NCI-H2227 treated with DMSO at 0.1 percent for 48 hours (cell line): ENCODE measurements at places on chromosomes 5 and 9.

GRCh38 chr9:116154334-116154975, 864 bp downstream of the PAPPA start:
- DNase-seq = no peak

- no peak for DNase-seq
These were observed 6.8 kb upstream of the PRUNE2 start for GRCh38 chr9:76912636-76913275.

DNA sequence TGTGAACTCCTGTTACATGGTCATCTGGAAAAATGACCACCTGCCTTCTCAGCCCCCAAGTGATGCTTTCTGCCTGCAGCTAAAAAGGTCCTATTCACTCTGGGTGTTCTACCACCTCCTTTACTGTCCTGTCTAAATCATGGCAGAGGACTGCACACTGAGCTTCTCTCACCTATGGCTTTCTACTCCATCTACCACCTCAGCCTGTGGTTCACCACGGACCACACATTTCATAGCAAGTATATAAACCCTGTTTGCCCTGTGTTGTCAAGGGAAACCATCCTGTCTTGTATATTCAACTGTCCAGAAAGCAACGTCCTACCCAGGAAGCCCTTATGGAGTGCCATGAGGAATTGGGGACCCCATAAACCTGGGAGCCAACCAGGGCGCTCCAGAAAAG, 167.4 kb upstream of the ITGA1 start:
- DNase-seq = no peak

DNA sequence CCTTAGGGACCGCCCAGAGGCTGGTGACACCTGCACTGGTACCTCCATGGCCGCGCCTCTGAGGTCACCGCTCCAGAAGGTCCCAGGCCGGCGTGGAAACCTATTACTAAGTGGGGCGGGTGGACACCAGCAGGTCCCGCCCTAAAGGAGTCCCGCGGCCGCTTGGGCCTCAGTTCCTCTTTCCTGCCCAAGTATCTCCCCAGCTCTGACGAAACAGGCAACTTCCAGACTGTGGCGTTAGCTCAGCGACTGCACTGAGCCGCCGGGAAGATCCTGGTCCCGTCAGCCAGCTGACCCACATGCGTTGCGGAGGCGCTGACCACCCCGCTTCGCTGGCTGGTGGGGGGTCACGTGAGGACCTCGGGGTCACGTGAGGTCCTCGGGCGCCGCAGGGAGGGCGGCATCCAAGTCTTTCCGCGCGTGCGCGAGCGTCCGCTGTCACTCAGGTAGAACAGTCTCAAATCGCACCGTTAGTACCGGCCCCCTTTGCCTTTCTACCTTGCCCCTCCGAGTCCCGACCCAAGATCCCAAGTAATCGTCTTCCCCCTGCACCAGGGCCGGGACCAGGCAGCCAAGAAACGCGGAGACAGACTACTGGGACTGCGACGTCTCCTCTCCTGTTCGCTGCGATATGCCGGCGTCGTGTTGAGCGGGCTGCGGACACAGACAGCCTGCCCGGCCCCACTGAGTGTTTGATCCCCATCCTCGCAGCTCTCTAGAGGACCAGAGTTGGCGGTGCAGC, 53.7 kb upstream of the KDM4C start:
- no peak for DNase-seq

- DNase-seq = no peak
These were observed 24.0 kb upstream of the TPPP start for GRCh38 chr5:717143-717542.

- no peak for DNase-seq
These were observed 29.3 kb upstream of the NKD2 start for GRCh38 chr5:979100-979817.

DNA sequence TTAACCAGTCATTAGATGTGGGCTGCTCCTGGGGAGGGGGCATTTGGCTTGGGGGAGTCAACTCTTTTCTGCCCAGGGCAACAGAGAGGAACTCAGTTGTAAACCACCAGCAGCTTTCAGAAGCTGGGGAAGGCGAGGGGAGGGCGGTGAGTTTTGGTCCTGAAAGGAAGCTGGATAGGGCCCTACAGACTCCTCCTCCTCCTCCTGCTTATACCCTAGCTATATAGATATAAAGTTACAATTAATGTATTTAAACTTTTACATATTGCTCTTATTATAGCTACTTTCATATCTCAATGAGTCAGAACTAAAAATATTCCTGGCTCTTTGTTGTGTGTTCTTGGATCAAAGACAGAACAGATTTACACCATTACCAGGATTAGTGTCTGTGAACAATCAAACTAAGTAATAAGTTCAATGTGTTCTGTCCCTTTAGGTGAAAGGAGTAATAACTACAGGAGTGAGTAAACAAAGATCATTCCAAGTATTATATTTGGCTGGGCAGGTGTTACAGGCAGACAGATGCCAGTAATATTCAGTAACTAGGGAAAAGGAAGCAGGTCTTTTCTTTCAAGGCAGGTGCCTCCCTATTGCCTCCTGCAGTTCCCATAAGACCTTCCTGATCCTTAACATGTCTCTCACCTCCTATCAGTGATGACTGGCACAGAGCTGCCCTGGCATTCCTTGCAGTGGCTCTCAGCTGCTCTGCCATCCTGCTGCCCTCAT, 20.5 kb upstream of the VPS13A start:
- no peak for DNase-seq

- peak; percentile 49 for DNase-seq
These were observed 291.1 kb downstream of the NR2F1-AS1 start for GRCh38 chr5:93289942-93290341.

GRCh38 chr5:133663397-133664054, 51.2 kb upstream of the FSTL4 start:
- no peak for DNase-seq

GRCh38 chr9:80790764-80791163, 898.6 kb downstream of the TLE1 start:
- DNase-seq = no peak

- no peak for DNase-seq
These were observed 25.1 kb downstream of the EHMT1 start for GRCh38 chr9:137643921-137644320.

DNA sequence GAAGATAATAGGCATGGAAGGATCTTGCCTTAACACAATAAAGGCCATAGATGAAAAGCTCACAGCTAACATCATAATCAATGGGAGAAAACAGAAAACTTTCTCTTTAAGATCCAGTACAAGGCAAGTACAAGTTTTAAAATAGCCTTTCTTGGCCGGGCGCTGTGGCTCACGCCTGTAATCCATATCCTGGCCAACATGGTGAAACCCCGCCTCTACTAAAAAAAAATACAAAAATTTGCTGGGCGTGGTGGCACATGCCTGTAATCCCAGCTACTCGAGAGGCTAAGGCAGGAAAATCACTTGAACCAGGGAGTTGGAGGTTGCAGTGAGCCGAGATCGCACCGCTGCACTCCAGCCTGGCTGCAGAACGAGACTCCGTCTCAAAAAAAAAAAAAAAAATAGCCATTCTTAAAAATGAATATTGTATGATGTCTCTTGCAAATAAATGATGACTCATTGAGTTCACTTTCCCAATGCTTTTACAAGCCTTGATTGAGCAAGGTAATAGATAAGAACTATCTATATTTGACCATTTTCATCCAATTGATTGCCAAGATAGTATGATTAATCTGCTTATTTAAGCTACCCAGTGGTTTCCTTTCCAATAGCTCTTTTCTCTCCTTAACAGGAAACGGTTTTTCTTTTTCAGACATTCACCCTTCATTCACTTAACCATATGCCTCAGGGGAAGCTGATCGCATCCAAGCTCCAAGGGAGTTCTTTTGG, 15.8 kb downstream of the CCDC152 start:
- no peak for DNase-seq

DNA sequence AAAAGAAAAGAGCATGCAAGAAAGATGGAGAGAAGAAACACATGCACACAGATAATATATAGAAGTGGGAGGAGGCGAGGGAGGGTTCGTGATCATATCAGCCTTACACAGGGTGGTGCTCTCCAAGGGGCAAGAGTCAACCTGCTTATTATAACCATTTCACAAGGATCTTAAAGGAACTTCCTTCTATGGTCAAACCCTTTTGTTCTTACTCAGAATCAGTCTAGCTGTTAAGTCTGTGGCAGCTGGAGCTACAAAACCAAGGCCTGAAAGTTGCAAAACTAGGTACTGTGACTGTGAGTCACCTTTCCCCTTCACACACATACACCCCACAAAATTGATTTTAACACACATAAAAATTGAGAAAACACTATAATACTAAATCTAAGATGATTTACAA, 18.5 kb upstream of the ERMP1 start:
- DNase-seq = no peak

DNA sequence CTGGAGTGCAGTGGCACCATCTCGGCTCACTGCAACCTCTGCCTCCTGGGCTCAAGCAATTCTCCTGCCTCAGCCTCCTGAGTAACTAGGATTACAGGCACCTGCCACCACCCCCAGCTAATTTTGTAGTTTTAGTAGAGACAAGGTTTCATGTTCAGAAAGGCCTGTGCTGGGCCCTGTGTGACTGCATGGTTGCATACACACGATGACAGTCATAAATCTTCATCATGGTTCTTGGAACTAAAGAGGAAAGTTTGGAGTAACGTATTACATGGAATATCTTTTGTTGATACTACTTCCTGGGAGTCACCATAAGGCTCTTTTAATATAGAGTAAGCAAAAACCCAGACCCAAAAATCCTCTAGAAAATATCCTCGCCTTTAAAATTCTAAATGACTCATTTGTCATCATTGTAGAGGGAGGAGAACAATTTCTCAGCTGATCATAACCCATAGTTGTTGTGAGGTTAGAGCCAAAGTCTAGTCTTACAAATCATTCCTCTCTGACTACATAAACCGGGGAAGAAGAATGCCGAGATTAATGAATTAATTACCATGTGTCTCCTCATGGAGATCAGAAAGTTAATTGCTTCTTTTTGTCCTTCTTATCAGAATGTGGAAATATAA, 47.0 kb downstream of the KLF9 start:
- no peak for DNase-seq

GRCh38 chr5:135038813-135039270, 4.8 kb upstream of the PITX1 start:
- DNase-seq = no peak

DNA sequence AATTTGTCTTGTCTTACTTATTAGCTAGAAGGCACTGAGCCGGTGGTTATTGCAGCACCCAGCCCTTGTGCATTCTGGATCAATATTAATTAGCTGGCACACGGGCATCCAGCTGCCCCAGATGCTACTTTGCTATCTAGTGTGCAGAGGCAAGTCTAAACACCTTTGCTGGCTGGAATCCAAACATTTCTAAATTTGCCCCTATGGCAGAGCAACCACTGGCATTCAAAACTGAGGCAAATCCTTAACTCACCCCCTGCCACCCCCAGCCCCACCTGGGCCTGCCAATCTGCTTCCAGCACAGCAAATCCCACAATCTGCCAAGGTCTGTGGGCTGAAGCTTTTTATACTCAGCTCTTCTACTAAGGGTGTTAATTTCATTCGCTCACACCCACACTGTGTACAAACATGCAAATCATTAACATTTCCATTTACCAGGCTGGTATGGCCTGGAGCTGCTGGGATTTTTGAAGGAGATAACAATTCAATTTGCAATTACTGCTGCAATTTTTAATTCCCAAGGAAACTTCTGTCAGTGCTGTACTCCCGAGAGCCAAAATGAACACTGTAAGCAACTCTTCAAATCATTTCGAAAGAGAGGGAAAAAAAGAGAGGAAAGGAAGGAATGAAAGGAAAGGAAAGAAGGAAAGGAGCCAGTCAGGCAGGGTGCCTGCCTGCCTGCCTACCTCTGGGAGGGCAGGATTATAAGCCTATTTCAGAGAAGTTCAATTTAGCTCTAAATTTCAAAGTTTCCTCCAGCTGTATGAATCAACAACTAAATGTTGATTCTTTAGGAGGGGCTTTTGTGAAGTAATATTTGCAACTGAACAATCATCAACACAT, 35.5 kb downstream of the RAPGEF1 start:
- no peak for DNase-seq

DNA sequence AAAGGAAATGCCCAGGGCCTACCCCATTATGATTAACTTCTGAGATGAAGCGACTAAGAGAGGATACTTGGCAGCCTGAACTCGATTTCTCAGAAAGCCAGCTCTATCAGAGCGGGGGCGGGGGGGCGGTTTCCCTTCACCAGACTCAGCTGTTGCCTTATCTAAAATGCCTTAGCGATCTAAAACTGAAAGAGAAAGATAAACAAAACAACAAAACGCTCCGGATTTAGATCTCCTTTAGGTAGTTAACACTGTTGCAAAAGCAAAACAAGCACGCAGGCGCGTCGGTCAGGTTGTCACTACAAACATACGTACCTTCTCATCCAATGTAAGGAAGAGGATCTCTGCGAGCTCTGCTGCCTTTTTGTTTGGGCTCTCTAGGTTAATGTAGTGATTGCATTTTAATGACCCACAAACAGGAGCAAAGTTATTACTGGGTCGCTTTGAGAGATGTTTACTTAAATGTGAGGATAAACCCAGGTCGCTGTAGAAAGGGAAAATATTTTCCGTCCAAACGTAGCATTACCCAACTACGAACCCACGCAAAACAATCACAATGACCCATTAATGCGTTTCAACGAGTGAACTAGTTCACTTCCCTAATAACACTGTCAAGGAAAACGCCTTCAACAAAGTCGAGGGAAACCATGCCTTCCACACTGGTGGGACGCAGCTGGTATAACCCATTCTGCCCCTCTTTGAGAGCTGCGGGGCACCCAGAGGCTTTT, 982 bp downstream of the EPB41L4A start:
- DNase-seq = peak; percentile 36

GRCh38 chr5:65192331-65192730, 289.4 kb downstream of the ADAMTS6 start:
- DNase-seq = no peak

DNA sequence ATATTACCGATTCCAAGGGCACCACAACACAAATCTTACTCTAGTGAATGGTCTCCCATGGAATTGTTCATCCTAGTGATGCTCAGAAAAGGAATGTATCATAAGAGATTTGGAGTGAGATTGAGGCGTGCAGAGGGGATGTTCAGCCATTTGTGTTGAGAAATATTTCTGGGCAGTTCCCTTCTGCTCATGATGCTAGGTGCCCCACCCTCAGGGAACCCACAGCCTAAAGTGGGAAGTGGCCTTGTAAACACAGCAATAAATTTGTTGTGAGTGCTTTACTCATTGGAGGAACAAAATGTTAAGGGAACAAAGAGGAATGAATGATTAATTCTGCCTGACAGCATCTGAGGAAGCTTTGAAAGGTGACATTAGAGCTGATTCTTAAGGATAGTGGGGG, 129.9 kb downstream of the TLE4 start:
- no peak for DNase-seq

GRCh38 chr9:121259498-121259897, 8.5 kb upstream of the GSN start:
- no peak for DNase-seq

DNA sequence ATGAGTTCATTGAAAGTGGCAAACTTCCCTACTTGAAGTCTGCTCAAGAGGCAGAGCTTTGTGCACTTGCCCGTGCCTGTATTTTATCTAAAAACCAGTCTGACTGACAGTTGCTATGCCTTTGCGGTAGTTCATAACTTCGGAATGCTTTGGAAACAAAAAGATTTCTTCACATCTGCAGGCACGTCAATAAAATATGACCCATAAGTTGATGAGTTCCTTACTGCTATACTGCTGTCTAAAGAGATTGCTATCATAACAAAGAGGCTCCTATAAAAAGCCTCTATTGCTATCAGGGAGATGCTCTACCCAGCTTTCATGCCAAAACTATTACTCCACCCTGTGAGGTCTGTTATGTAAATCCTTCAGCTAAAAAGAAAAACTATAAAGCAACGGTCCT, 25.4 kb upstream of the RNF20 start:
- no peak for DNase-seq

- no peak for DNase-seq
These were observed 159.5 kb upstream of the CDH10 start for GRCh38 chr5:24804221-24804681.
